ENCODE measurements at places on chromosomes 2 and 18.

DNA sequence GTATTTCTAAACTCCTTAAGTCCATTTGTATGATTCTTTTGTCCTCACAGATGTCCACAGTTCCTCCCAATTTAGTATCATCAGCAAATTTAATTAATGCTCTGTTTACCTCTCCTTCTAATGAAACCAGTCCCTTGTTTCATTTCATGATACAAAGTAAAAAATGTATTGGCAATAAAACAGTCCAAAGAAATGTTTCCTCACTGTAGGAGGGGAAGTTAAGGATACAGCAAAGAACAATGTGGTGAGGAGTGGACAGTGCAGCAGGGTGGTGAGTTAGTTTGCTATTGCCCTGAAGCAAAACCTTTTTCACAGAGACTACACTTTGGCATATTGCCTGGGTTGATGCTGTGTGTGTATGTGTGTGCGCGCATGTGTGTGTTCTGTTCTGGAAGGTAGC is 401.5 kb downstream of the ARHGAP15 start:
- no peak for DNase-seq

- no peak for DNase-seq
Measured at GRCh38 chr2:84958135-84959059, 12.6 kb upstream of the KCMF1 start.

DNA sequence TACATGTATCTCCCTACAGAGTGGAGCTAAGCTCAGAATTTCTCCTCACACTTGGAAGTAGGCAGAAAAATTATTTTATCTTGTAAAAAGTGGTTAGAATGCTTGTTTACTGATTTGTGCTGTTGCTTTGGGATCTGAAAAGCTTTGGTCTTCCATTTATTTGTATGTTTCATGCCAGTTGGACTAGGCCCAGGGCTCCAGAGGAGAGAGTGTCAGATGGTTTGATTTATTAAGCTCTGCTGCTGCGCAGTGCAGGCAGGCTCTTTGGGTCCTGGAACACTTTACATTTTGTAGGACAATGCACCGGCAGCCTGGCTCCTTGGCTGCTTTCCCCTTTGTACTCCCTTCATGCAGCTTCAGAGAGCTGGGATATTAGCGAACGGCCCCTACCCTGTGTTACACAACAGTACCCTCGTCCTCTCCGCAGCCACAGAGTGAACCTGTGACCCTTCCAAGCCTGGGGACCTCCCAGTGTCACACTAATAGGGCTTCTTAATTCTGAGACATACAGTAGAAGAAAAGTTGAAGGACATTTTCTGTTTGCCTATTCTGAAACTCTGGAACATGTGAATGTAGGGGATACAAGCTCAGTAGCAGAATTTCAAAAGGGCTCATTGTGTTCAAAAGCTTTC is 56.7 kb upstream of the EML6 start:
- DNase-seq: no peak

DNA sequence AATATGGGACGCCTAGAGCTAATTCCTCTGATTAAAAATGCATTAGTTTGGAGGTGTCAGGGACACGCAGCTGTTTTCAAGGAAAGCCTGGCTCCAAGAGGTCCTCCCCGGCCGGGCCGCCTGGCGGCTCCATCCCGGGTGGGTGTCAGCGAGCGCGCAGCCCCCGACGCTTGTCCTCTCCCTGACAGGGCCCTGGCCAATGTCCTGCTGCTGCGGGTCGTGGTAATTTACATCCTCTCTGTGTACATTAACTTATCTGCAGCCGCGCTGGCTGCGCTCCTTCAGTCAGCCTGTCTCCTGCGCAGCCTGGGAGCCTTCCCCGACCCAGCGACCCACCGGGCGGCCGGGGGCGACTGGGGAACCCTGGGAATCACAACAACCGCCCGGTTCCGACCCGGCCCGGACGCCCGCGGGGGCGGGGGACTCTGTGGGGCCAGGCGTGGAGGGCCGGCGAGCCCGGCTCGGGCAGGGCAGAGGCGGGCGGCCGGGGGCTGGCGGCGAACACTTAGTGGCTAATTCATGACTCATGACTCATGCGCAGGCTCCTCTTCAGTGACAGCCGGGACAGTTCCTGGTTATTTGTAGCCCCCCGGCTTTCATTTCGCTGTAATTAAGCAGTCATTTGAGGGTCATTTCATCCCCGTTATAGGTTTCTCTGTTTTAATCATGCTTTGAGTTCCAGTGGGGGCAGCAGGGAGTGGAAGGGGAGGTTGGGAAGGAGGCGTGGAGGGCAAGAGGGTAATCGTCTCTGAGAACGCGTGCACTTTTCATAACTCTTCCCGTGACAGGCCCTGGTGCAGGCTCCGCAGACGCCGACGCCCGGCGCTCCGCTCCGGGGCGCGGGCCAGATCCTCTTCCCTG is 141.9 kb upstream of the CTAGE1 start:
- no peak for DNase-seq

DNA sequence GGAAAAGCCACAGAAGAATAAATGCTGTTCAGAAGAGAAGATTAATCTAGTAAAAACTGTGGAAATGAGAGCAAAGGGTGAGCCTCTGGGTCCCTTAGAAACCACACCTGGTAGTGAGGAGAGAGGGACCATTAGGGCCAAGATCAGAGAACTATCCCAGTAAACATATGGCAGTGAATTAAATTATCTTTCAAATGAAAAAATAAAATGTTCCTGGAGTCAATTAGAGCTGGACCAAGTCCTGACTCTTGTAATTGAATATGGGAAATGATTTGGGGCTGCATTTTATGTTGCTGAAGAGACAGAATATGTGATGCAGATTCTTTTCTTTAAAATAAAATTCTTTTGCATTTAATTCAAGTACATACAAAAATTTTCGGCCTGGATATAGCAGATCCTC is 62.2 kb upstream of the PAX3 start:
- no peak for DNase-seq

- no peak for DNase-seq
Measured at GRCh38 chr2:122858075-122858702, 1102.7 kb downstream of the TSN start.

DNA sequence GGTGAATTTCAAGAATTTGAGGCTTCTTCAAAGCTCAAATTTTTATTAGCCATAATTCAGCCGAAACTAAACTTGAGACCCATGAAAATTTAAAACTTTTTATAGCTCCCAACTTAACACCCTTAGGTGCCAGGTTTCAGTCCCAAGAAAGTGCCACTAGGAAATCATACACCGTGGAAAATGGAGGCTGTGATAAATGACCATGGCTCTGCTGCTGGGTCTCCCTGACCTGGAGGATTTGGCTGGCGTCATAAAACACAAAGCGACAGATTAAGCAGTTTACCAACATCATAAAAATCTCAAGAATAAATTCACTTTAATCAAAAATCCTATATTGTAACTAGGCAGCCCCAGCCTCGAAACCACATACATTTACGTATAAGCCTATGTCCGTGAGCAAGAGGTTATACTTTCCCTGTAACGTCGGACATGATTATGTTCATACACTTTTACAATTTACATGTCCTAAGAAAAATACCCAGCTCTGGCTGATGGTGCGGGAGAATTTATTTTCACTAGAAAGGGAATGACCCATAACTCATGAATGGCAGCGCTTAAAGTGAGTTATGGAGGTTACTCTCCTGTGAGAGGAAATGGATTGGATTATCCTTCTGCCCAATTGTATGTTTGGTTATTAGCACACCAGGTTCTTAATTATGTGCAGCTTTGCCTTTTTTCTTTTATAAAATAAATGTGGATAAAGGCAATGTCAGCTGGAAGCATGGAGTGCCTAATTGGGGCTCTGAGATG is 329.4 kb downstream of the AGPS start:
- DNase-seq: no peak

DNA sequence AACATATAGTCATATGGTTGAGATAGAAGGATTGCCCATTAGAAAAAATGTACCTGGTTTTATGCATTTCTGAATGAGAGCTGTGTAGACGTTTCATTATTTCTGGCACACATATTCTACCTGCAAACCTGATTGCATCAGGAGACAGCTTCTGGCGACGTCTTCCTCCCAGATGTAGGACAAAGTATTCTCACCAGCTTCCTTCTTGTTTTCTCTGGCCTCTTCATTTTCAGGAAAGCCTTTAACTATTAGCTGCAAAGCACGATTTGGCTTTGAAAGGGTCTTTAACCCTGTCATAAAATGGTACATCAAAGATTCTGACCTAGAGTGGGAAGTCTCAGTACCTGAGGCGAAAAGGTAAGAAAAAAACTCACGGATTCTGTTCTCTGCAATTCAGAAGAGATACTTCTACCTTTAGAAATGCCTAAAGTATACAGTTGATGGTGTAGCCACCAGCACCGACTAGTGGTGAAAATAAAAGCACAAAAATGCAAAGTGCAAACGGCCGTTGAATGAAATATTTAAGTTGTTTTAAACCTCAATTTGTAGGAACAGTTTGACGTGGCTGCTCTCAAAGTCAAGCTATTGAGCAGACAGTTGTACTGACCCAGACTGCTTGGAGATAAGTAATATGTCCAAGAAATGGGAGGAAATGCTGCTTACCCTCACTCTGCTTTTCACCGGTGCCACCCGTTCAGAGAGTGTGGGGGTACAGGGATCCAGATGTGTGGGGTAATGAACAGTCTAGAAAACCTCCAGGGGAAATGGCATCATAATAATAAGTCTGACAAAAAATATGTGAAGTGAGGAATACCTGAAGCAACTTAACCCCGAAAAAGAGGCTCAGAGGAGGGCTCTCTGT is 20.2 kb downstream of the IL18RAP start:
- peak; percentile 66 for DNase-seq

- DNase-seq: no peak
Measured at GRCh38 chr2:213224366-213224765, 59.9 kb upstream of the SPAG16 start.

GRCh38 chr2:209977386-209978239 is 24.8 kb upstream of the RPE start:
- peak; percentile 50 for DNase-seq

- DNase-seq: no peak
Measured at GRCh38 chr2:88114889-88115288, 13.0 kb downstream of the FABP1 start.

- no peak for DNase-seq
Measured at GRCh38 chr2:118449401-118449800, 361.1 kb downstream of the INSIG2 start.

DNA sequence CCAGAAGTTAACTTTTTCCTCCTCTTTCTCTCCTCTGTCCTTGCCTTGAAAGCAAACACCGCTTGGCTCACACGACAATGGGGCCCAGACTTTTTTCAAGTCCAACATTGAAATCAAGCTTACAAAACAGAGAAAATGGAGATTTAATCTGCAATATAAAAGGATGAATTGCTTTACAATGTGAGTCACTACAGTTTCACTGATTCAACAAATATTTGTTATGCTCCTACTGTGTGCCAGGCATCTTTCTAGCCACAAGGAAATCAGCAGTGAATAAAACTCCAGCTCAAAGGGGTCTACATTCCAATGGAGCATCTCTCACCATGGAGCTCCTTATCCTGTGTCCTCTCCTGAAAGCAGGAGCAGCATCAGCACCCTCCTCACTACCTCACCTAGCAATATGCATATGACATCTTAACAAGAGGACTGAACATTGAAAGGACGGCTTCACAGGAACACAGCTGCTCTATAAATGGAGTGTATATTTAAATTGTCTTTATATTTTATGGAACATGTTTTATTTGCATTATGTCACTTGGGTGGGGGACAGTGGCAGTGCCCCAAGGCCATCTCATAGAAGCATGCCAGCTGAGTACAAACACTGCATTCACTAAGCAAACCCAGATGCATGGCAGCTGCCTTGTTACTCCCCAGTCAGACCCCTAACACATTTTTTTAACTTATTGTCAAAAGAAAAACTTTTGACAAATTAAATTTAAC is 39.5 kb downstream of the PKDCC start:
- no peak for DNase-seq

DNA sequence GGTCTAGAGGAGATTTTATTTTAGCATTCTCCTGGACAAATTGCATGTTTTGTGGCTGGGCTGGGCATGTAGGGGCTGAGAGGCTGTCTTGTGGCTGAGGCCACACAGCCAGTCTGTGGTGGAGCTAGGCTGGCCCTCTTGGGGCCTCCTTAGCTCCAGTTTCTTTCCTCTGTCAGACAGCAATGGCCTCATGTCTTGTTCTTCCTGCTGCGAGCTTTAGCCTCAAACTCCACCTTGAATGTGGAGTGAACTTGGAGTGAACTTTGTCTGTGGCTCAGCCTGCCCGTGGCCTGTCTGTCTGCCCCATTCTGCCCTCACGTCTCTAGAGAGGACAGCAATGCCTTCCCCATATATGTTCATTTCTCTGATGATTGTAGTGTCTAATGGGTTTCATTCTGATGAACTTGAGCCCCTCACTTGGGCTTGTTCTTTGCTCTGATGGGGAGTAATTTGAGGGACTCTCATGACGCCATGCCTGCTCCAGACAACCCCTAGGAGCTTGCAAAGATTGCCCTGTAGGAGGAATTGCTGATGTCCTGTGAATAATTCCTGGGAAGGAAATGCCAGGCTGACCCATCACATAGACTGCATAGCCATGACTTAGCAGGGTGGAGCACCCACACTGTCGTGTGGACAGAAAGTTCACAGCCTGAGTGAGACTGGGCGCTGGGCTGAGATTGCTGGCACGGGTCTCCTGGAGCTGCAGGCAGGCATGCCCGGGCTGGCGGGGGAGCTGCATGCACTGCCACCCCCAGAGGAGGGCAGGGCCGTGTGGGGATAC is 42.6 kb downstream of the ASAP2 start:
- no peak for DNase-seq

DNA sequence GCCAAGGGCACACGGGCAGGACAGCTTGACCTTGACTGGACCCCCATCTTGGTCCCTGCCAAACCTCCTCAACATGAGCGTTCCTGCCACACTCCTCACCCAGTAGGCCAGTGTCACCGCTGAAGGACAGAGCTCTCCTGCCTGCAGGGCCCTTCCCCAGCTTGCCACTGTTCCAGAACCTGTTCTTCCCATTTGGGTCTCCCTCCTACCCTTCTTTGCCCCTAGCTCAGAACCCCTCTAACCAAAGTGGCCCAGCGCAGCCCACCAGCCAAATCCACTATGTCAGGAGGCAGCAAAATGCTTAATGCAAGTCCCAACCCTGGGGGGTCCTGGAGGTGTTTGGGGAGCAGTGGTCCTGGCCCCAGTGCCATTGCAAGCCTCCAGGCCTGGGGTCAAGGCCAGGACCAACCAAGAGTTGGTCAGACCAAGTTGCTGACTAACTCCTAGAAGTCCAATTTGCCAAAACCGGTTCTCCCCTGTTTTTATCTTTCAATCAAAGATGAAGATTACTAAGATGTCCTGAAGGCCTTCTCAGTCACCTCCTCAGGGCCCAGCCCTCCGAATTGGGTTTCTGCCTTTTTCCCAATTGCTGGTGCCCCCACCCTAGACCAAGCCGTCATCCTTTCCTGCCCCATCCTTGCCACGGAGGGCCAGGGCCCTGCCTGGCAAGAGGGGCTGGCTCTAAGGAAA is 4.5 kb upstream of the ASPRV1 start:
- no peak for DNase-seq

GRCh38 chr2:224147174-224147573 is 108.1 kb upstream of the SERPINE2 start:
- DNase-seq: no peak

DNA sequence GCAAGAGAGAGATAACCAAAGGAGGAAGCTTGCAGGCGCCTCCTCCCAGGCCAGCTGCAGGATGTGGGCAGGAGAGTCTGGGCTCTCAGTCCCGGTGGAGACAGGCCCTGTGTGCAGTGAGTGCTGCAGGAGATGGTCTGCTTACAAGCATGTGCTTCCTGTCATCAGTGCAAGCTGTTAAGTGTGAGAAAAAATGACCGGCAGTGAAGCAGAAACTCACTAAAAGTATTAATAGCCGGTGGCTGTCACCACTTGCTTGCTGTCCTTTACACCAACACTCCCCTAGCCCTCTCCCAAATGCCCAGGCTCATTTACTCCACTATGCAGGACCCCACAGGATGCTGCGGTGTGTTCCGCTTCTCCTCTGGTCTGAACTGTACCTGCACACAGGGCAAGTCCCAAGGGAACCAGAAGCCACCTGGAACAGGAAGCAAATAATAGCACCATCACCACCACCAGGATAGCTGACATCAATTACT is 435.6 kb upstream of the HS6ST1 start:
- peak; percentile 43 for DNase-seq

All from CD4-positive, alpha-beta T cell treated with Interleukin-1 beta for 1 hour (primary cell).